Activated CD8-positive, alpha-beta memory T cell treated with anti-CD3 and anti-CD28 coated beads, Interleukin-2, amount 10 ng/mL, durations not matched to agents 7 days and 5 days (primary cell): ENCODE measurements at places on chromosomes 13 and 19. TPM values are rescaled to one million over a fixed set of nuclear protein-coding genes. Genes with fewer than 3 reads are reported as not detected.

The NDFIP2 gene
- 124 TPM for total RNA-seq

The LGALS13 gene
- total RNA-seq: not detected

The IZUMO4 gene
- 10.1 TPM for total RNA-seq

The NCAN gene
- total RNA-seq: not detected

The GSX1 gene
- total RNA-seq: not detected

The APOE gene
- 0.47 TPM for total RNA-seq

The ZNF175 gene
- total RNA-seq: 10.1 TPM

The BSG gene
- 225 TPM for total RNA-seq

The C13orf42 gene
- total RNA-seq: not detected

The MAMSTR gene
- total RNA-seq: 1.1 TPM

The SH2D3A gene
- total RNA-seq: 13.8 TPM

GRCh38 chr19:7500811-7501450, 12.1 kb upstream of the PEX11G start:
- H3K36me3 ChIP-seq: no peaks in the 10 kb centered on the region
- H3K4me1 ChIP-seq: peaks cover 12% of the 10 kb centered on the region
- H3K27ac ChIP-seq: no peak overlapping the region
- H3K27me3 ChIP-seq: peaks cover 46% of the 10 kb centered on the region
- peak overlapping the region; percentile 41 for H3K4me3 ChIP-seq

GRCh38 chr19:38838986-38839761, 7.6 kb upstream of the ECH1 start:
- peaks cover 54% of the 10 kb centered on the region for H3K4me1 ChIP-seq
- no peaks in the 10 kb centered on the region for H3K27me3 ChIP-seq
- peaks cover 79% of the 10 kb centered on the region for H3K36me3 ChIP-seq
- H3K4me3 ChIP-seq: no peak overlapping the region

DNA sequence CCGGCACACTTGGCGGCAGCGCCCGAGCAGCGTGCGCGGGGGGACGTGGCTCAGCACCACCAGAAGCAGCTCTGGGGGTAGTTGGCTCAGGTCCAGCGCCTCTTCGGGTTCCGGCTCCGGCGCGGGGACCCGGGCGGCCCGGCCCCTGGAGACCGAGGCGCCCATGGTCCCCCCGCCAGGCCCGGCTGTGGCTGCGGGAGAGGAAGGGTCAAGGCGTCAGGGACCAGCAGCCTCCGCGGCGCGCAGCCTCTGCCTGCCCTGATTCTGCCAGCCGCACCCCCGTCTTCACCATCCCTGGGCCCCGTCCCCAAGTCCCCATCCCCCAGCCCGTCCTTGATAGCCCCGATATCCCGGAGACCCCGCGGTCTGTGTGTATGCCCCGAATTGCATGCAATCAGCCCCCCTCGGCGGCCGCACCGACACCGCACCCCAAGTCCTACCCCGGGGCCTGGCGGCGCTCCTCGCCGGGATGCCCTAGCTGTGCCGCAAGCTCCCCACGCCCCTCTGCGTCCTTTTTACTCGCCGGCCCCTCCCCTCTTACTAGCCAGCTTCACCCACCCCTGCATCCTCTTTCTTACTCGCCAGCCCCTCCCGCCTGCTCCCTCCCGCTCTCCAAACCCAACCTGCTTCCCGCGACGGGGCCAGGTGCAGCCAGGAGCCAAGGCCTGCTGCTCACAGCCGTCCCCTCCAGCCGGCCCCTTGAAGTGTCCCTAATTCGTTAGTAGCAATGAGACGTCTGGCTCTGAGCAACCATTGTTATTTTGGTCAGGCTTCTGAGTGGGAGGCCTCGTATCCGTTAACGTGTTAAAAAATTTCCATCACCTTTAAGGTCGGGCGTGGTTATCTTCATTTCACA, at the start of gene FBXO27:
Gene FBXO27 (minus strand): TSS at position 487 of the 856 bp plus-strand sequence. CDS start 322 bp downstream, at position 165.
- peak within 1 kb of the TSS; percentile 57 for H3K4me3 ChIP-seq
- DNase-seq: no peak
- H3K4me1 ChIP-seq: peaks cover 8% of the 10 kb centered on the region
- H3K27ac ChIP-seq: no peak within 1 kb of the TSS
- peaks cover 55% of the 10 kb centered on the region for H3K27me3 ChIP-seq
- H3K36me3 ChIP-seq: no peaks in the 10 kb centered on the region

DNA sequence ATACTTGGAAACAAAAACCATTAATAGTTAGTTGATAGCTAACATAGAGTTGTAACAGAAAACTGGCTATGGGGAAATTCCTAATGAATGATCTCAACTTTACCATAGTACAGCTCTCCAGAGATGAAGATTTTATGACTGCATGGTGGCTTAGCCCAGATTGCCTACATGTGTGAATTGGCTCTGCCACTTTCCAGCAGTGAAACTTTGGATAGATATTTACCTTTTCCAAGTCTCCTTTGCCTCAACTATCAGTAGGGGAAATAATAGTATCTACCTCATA, 161.1 kb downstream of the LACC1 start:
- no peak overlapping the region for H3K27ac ChIP-seq
- no peaks in the 10 kb centered on the region for H3K36me3 ChIP-seq
- H3K27me3 ChIP-seq: peaks cover 18% of the 10 kb centered on the region
- no peak for DNase-seq

DNA sequence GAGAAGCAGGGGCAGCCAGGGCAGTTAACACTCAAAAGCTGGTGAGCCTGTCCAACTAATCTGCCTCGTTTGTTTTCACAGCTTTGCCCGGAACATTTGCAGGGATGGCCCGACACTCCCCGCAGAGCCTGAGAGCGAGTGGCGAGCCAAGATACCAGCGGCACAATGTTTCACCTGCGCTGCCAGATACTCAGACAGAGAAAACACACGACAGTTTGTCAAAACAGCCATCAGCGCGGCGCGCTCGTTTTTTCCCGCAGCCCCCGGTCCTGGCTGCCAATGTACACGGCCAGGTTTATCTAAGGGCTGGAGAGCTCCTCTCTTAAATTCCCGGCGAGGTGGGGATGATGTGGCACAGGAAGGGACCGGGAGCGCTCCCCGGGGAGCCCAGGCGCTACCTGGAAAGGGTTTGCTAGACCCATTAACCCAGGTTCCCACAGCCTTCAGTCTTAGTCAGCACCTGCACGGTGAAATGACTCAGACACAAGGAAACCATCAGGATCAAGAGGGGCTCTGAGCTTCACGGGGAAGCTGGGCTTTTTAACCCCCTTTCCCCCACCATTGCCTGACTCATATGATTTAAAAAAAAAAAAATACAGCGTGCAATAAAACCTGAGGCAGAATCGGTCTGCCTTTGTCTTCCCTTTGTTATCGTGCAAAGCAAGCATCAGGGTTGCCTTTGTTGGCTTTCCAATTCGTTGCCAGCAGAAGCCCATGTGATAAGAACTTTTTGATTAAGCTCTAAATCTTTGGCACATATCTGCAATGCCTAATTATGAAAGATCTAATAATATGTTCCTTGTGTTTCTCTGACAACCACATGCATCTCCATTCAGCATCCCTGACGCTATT, 186.2 kb downstream of the EFNB2 start:
- DNase-seq: no peak
- no peak overlapping the region for H3K4me3 ChIP-seq
- no peaks in the 10 kb centered on the region for H3K4me1 ChIP-seq

DNA sequence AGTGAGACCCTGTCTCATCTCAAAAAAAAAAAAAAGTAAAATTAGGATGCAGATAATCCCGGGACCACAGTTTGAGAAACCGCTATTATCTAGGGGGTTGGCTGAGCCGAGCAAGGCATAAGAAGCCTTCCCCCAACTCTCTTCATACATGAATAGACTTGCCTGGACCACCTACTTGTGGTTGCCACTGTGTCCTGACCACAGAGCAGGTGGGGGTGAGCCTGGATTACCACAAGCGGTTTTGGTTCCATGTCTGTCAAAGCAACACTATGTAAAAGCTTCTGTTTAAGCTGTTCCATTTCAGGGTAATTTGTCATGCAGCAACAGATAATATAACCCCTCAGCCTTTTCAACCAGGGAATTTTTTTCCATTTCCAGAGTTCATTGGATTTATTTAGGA, 3.3 kb upstream of the NAPA start:
- H3K4me3 ChIP-seq: peak overlapping the region; percentile 41
- peak overlapping the region; percentile 79 for H3K27ac ChIP-seq
- peak; percentile 89 for DNase-seq
- H3K36me3 ChIP-seq: peaks cover 6% of the 10 kb centered on the region

- no peak overlapping the region for H3K4me3 ChIP-seq
- peaks cover 8% of the 10 kb centered on the region for H3K36me3 ChIP-seq
- no peak overlapping the region for H3K27ac ChIP-seq
- H3K27me3 ChIP-seq: no peaks in the 10 kb centered on the region
Observed at GRCh38 chr13:98493042-98493712, 83.7 kb downstream of the STK24 start.

DNA sequence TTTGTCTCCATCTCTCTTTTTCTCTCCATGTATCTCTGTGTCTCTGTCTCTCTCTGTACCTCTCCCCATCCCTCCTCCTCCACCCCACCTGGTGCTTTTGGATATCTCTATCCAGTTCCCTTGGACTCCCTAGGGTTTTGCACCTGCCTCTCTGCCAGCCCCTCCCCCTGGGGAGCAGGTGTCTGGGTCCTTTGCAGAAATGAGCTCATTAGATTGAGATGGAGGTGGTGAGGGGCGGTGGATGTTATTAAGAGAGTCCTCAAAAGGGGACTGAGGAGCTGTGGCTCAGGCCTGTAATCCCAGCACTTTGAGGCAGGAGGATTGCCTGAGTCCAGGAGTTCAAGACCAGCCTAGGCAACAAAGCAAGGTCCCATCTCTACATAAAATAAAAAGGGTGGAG, 2.1 kb downstream of the KCNN4 start:
- DNase-seq: no peak
- peaks cover 65% of the 10 kb centered on the region for H3K4me1 ChIP-seq
- peaks cover 16% of the 10 kb centered on the region for H3K36me3 ChIP-seq
- no peaks in the 10 kb centered on the region for H3K27me3 ChIP-seq
- peak overlapping the region; percentile 74 for H3K4me3 ChIP-seq
- H3K27ac ChIP-seq: peak overlapping the region; percentile 85

DNA sequence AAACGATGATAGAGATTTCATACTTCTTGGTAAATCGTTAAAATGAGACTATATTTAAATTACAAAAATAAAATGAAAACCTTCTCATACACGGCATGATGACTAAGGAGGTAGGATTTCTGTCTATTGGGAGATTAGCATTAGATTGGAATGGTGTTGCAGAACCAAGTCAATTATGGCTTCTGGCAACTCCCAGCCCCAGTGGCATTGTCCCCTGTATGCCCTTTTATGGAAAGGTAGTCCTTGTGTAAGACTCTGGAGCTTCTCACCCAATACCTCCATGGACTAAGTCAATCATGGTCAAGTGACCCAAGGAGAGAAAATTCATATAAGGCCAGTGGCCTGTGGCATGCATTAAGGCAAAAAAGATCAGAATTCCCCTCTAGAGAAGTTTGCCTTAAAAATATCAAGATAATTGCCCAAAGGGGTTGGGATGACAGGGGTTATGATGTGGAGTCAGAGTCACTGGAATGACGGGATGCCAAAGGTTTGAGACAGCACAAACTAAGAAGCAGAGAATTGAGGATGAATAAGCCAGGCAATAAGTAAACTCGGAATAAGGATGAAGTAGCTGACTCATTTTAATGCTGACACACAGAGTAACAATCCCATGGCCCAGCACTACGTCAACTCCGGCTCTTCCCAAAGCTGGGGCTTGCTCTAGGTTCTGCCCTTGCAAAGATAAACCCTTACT, 57.8 kb upstream of the POSTN start:
- no peak overlapping the region for H3K4me3 ChIP-seq
- no peak overlapping the region for H3K27ac ChIP-seq
- H3K36me3 ChIP-seq: no peaks in the 10 kb centered on the region

DNA sequence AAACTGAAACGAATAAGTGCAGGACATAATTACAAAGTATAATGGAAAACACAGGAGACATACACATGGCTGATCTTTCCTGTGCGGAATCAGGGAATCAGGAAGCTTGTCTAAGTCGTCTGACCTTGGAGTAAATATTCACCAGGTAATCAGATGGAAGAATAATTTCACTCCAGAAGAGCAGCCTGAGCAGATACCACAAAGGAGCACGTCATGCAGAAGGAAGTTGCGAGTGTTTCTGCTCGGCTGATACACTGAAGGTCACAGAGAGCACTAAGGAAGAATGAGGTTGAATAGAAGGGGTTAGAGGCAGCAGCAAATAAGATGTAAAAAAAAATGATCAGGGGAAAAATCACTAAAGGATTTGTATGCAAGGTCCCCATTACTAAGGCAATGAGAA, 122.3 kb upstream of the GPC6 start:
- H3K4me3 ChIP-seq: no peak overlapping the region
- H3K36me3 ChIP-seq: no peaks in the 10 kb centered on the region
- H3K27me3 ChIP-seq: no peaks in the 10 kb centered on the region
- H3K27ac ChIP-seq: no peak overlapping the region
- no peak for DNase-seq
- no peaks in the 10 kb centered on the region for H3K4me1 ChIP-seq

- no peak overlapping the region for H3K4me3 ChIP-seq
- H3K27ac ChIP-seq: no peak overlapping the region
- no peak for DNase-seq
- peaks cover 46% of the 10 kb centered on the region for H3K27me3 ChIP-seq
- no peaks in the 10 kb centered on the region for H3K36me3 ChIP-seq
Observed at GRCh38 chr19:15759962-15760565, 22.3 kb downstream of the OR10H3 start.

DNA sequence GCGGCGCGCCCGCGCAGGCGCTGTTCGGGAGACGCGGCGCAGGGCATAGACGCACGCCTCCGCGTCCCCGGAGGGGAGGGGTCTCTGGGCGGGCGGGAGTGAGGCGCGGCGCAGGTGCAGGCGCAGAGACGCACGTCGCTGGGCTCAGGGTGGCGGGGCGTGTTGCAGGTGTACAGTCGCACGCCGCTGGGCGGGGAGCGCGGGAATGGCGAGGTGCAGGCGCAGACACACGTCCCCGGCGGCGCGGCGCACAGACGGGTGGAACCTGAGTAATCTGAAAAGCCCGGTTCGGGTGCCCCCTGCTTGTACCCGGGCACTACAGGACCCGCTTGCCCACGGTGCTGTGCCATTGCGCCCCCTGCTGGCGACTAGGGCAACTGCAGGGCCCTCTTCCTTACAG, 44.7 kb downstream of the PLPP2 start:
- peak; percentile 52 for DNase-seq
- no peak overlapping the region for H3K27ac ChIP-seq
- H3K4me3 ChIP-seq: no peak overlapping the region
- H3K36me3 ChIP-seq: no peaks in the 10 kb centered on the region
- no peaks in the 10 kb centered on the region for H3K4me1 ChIP-seq

DNA sequence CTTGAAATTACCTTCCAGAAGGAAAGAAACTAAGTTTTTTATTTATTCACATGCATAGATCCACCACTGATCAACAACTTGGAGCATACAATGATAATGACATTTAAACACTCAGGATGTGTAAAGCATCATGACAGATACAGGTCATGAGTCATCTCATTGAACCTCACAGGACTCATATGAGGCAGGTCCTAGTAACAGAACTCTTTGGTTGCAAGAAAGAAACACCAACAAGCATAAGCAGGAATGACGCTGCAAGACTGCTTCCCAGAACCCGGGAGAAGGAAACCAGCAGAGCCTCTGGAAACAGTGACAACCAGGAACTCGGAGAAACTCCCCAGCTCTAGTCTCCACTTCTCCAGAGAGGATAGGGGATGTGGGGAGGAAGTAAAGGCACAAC, 60.8 kb upstream of the IPO5 start:
- peaks cover 3% of the 10 kb centered on the region for H3K27me3 ChIP-seq
- H3K4me3 ChIP-seq: no peak overlapping the region
- H3K27ac ChIP-seq: no peak overlapping the region
- H3K36me3 ChIP-seq: no peaks in the 10 kb centered on the region
- no peaks in the 10 kb centered on the region for H3K4me1 ChIP-seq

GRCh38 chr19:47274891-47275761, 441 bp downstream of the INAFM1 start:
- peak overlapping the region; percentile 64 for H3K4me3 ChIP-seq
- DNase-seq: peak; percentile 57
- peaks cover 18% of the 10 kb centered on the region for H3K4me1 ChIP-seq
- no peaks in the 10 kb centered on the region for H3K27me3 ChIP-seq
- H3K36me3 ChIP-seq: peaks cover 8% of the 10 kb centered on the region
